GM12878 (cell line): ENCODE measurements at places on chromosomes 6 and 20. TPM values are rescaled to one million over a fixed set of nuclear protein-coding genes. Genes with fewer than 3 reads are reported as not detected.

SULF2 gene
- 2.9 and 4.1 TPM in 2 replicates for total RNA-seq

DNA sequence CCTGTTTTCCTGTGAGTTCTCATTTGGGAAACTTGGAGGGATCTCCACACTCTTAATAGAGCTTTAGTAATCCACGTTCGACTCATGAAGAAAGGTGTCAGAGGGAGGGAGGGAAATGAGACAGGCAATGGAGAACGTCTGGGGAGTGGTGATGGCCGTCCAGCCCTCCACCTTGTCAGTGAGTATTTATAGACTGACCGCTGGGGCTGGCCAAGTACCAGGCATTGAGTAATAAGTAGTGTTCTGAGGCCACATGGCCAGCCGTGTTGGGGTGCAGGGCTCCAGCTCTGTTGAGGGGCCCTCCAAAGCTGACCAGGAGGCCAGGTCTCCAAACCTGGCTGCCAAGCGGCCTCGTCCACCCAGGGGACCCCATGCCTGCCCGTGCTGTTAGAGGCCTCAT, 11.3 kb upstream of the DSN1 start:
- H3K36me3 ChIP-seq: peaks cover 8% of the 10 kb centered on the region
- no peaks in the 10 kb centered on the region for H3K4me1 ChIP-seq
- DNase-seq: no peak
- H3K27me3 ChIP-seq: no peaks in the 10 kb centered on the region
- no peak overlapping the region for H3K27ac ChIP-seq
- no peak overlapping the region for H3K4me3 ChIP-seq

GRCh38 chr20:24432046-24432442, 37.4 kb upstream of the SYNDIG1 start:
- DNase-seq: no peak
- no peak overlapping the region for H3K27ac ChIP-seq
- no peaks in the 10 kb centered on the region for H3K4me1 ChIP-seq
- no peaks in the 10 kb centered on the region for H3K27me3 ChIP-seq
- H3K36me3 ChIP-seq: no peaks in the 10 kb centered on the region
- no peak overlapping the region for H3K4me3 ChIP-seq

DNA sequence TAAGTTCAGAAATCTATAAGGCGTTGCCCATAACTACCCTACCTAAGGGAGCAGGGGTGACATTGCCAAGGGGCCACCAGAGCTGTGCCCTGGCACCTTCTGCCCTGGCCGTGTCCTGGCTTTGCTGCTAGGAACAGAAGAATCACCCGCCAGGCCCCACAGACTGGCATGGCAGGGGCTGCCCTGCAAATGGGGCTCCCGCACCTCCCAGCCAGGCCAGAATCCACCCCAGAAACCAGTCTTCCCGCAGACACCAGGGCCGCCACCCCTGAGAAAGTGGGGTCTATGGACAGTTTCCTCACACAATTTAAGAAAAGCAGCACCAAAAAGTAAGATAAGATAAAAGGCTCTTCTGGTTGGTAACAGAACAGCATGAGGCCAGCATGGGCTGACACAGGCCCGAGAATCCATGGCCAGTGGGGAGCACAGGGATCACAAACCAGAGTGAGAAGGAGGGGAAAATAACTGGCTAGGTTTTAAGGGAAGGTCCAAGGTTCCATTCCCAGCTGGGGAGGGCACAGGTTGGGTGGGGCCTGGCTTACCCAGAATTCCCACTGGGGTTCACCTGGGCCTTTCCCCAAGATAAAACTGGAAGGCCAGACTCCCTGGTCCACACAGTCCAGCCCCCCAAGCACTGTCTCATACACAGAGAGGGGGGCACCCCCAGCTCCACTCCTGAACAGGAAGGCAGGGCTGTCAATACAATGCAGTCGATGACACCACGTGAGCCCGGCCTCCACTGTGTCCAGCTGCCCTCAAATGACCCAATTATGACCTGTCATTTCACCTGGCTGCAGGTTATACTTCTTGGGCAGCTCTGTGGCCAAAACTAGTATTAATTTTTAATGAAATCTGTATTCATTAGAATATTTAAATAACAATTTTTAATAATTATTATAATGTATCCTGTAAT, 59.4 kb downstream of the PYGB start:
- H3K27me3 ChIP-seq: no peaks in the 10 kb centered on the region
- no peak overlapping the region for H3K27ac ChIP-seq
- peaks cover 10% of the 10 kb centered on the region; the same call in 1 of the 2 replicates for H3K36me3 ChIP-seq
- DNase-seq: no peak

- H3K4me3 ChIP-seq: no peak overlapping the region
- H3K27ac ChIP-seq: no peak overlapping the region
- H3K4me1 ChIP-seq: no peaks in the 10 kb centered on the region
Measured at GRCh38 chr20:19457611-19458010, 245.2 kb downstream of the SLC24A3 start.

ANKEF1 gene
- 1.2 and 1.4 TPM in 2 replicates for total RNA-seq

DNA sequence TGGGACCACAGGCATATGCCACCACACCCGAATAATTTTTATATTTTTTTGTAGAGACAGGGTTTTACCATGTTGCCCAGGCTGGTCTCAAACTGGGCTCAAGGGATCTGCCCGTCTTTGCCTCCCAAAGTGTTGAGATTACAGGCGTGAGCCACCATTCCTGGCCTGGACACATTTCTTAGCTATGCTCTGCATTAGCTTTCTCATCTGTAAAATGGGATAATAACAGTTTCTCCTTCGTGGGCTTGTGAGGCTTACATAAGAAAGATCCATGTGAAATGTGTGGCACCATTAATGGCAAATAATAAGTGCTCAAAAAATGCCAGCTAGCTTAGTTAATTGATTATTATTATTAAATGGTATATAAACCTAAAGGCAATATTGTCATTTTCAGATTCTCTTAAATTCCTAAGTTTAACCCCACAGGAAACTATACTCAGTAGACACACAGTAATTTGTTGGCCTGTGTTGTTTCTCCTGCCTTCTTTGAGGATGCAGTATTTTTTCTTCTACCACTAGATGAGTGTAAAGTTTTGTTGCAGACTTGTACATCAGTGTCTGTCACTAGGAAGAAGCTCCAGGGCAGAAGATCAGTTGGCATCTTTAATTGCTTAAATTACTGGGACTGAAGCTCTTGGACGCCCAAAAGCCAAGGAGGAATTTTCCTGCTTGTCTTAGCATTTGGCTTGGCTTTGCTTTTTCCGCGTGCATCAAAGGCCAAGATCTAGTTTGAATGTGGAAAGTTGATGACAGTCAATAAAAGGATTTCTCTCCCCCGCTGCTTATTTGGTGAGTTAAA, 162.3 kb upstream of the ZNF217 start:
- no peak for DNase-seq
- H3K27ac ChIP-seq: no peak overlapping the region
- H3K4me3 ChIP-seq: no peak overlapping the region
- H3K27me3 ChIP-seq: no peaks in the 10 kb centered on the region

PLAGL1 gene
- 7.5 and 8.5 TPM in 2 replicates for total RNA-seq

DNA sequence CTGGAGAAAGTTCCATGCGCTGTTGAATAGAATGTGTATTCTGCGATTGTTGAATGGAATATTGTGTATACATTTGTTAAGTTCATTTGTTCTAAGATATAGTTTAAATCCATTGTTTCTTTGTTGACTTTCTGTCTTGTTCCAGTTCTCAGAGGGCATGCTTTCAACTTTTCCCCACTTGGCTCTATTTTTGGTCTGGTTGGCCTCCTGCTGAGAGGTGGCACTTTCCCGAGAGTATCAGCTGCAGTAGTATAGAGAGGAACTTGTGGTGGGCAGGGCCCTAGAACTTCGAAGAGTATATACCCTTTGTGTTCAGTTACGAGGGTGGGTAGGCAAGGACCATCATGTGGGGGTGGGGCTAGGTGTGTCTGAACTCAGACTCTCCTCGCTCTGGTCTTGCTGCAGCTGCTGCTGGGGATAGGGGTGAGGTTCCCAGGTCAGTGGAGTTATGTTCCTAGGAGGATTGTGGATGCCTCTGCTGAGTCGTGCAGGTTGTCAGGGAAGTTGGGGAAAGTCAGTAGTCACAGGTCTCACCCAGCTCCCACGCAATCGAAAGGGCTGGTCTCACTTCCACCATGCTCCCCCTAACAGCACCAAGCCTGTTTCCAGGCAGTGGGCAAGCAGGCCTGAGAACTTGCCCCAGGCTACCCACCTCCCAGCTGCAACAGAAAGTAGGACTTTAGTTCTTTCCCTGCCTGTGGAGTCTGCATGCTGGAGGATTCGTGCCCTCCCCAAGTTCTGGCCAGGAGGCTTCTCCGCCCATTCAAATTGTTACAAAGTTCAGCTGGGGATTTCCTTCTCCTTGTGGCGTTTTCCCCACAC, 118.9 kb upstream of the SSTR4 start:
- H3K4me1 ChIP-seq: no peaks in the 10 kb centered on the region
- no peak for DNase-seq
- no peaks in the 10 kb centered on the region for H3K27me3 ChIP-seq
- H3K4me3 ChIP-seq: no peak overlapping the region
- H3K36me3 ChIP-seq: no peaks in the 10 kb centered on the region

NKAIN4 gene
- not detected in 2 replicates for total RNA-seq

DNA sequence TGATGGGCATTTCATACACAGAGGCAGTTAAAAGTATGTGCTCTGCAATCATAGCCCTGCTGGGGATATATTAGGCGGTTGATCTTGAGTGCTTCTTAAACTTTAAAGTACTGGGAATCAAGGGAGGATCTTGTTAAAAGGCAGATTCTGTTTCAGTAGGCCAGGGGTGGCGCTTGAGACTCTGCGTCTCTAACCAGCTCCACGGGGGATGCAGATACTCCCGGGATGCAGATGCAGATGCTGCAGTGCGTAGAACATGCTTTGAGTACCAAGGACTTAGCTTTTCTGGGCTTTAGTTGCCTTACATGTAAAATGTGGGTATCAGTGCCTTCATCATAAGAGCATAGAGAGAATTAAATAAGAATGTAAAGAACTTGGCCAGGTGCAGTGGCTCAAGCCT, 44.4 kb upstream of the ENPP5 start:
- no peak overlapping the region for H3K27ac ChIP-seq
- H3K36me3 ChIP-seq: no peaks in the 10 kb centered on the region
- H3K4me1 ChIP-seq: peaks cover 26% of the 10 kb centered on the region
- no peak overlapping the region for H3K4me3 ChIP-seq
- H3K27me3 ChIP-seq: no peaks in the 10 kb centered on the region

DNA sequence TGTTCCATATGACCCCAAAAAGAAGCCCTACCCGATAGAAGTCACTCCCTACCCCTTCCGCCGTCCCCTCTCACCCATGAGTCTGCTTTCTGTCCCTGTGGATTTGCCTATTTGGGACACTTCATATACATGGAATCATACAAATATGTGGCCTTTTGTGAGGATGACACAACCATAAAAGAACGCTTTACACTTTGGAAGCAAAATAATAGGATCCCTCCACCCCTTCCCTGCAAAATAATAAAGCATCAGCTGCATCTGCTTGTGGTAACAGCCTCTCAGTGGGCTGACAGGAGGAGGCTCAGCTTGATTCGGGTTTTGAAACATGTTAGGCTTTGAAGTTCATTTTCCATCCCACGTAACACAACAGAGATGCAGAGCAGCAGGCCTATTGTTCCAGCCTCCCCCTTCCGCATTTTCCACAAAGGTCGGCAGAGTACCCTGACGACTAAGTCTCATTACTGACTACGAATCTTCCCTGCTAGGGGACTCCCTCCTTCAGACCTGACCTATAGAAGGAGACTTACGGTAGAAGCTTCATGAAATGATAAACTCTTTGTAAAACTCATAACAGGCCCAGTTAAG, 99.1 kb downstream of the ALDH8A1 start:
- no peaks in the 10 kb centered on the region for H3K36me3 ChIP-seq
- DNase-seq: no peak
- H3K4me1 ChIP-seq: no peaks in the 10 kb centered on the region
- no peak overlapping the region for H3K27ac ChIP-seq
- H3K4me3 ChIP-seq: no peak overlapping the region
- H3K27me3 ChIP-seq: no peaks in the 10 kb centered on the region

TNF gene
- total RNA-seq: 80.5 and 83.9 TPM in 2 replicates

- H3K4me1 ChIP-seq: no peaks in the 10 kb centered on the region
- no peak for DNase-seq
- H3K36me3 ChIP-seq: no peaks in the 10 kb centered on the region
- no peaks in the 10 kb centered on the region for H3K27me3 ChIP-seq
- H3K4me3 ChIP-seq: no peak overlapping the region
- H3K27ac ChIP-seq: no peak overlapping the region
Measured at GRCh38 chr20:59559863-59560262, 44.5 kb upstream of the PHACTR3 start.

DNA sequence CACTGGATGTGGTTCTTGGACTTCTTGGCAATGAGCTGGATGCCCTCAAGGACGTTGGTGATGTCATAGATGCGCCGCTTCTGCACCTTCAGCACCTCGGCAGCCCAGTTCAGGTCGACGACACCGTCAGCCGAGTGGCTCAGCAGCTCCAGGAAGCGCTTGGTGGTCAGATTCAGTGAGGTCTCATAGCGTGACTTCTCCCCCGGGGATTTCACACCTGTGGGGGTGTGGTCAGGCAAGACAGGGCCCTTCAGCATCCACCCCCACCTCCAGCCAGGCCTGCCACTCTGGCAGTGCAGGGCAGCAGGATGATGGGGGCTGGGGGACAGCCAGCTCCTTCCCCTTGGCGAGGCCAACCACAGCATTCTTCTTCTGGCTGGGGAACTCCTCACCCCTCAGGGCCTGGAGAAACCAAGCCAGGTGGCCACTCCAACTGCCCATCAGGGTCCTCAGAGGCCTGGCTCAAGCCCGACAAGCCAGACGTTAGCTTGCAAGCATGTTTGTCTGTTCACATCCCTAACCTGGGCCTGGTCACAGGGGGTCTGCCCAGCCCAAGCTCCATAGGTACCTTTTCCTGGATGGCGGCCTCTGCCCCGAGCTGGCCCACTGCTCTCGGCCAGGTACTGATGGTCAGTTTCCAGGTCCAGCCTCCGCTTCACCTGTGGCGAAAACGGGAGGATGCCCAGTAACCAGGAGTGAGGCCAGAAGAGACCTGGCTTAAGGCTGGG, 5.7 kb upstream of the NECAB3 start:
- no peak overlapping the region for H3K4me3 ChIP-seq
- peak overlapping the region; percentile 35 for H3K27ac ChIP-seq
- peaks cover 37% of the 10 kb centered on the region for H3K4me1 ChIP-seq
- H3K27me3 ChIP-seq: no peaks in the 10 kb centered on the region

TMEM239 gene
- not detected in 2 replicates for total RNA-seq

- H3K27me3 ChIP-seq: no peaks in the 10 kb centered on the region
- no peak for DNase-seq
- H3K27ac ChIP-seq: no peak overlapping the region
- no peaks in the 10 kb centered on the region for H3K36me3 ChIP-seq
Measured at GRCh38 chr6:8539453-8539852, 104.1 kb upstream of the SLC35B3 start.

DNA sequence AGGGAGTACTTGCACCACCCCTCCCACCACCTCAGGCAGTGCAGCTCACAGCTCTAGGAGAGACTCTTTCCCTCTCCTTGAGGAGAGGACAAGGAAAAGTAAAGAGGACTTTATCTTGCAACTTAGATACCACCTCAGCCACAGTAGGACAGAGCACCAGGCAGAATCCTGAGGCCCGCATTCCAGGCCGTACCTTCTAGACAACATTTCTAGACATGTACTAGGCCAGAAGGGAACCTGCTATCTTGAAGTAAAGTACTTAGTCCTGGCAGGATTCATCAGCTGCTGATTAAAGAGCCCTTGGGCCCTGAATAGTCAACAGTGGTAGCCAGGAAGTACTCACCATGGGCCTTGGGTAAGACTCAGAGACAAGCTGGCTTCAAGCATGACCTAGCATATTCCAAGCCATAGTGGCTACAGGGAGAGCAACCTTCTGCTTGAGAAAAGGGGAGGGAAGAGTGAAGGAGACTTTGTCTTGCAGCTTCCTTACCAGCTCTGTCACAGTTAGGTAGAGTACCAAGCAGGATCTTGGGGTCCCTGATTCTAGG, 384.4 kb upstream of the RNF217 start:
- H3K36me3 ChIP-seq: no peaks in the 10 kb centered on the region
- DNase-seq: no peak
- no peak overlapping the region for H3K27ac ChIP-seq
- no peaks in the 10 kb centered on the region for H3K4me1 ChIP-seq
- H3K27me3 ChIP-seq: no peaks in the 10 kb centered on the region
